ENCODE measurements at places on chromosomes 16 and 17.

DNA sequence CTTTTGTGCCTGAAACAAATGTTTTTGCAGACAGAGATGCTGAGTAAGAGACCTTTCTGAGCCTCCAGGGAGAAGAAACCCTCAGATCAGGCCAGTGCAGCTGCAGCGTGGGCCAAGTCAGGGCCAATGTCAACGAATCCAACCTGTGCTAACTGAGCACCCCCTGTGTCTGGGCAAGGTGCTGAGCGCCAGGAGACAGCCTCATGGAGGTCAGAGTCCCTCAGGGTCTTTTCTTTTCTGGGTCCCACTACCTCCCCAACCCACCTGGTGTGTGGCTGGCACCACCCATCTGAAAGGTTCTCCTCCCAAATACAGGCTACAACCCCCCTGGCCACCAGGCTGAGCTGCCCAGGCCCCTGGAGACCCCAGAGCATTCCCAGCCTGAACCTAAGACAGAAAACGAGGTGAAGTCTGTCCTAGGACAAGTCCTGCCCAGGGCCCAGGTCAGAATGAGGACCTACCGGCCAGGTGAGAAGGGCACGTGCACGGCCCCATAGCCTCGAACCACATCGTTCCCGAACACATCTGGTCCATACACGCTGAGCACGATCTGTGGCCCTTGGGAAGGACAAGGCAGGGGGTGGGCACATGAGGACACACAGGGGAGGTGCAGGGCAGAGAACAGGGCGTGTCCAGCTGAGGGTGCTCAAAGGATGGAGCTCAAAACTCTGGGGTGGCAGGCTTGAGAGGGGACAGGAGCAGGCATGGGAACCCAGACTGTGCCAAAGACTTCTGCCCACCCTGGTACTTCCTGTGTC is 15.0 kb downstream of the B9D1 start:
- no peak for DNase-seq

DNA sequence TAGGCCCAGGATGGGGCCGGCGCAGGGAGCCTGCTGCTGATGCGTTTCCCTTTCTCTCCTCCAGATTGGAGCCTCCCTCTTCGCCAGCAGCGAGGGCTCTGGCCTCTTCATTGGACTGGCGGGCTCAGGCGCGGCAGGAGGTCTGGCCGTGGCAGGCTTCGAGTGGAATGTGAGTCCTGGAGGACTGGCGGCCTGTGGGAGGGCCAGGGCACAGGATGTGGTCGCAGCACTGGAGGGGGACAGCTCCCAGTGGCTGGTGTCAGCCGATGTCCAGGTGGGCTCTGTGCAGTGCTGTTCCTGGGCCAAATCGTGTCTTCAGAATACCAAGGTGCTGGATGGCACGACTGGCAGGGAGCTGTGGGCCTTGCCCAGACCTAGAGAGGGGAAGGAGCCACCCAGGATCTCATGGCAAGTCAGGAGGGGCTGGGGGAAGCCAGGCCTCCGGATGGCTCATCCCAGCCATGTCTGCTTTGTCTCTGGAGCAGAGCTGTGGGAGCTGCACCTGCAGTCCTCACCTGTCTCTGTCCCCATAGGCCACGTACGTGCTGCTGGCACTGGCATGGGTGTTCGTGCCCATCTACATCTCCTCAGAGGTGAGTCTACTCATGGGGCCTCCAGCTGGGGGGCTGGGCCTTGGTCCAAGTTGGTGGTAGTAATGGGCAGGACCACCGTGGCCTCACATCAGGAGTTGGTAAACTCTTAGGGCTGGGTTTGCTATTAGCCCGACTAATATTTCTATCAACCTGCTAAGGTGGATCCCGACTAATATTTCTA is 7.3 kb downstream of the SLC5A10 start:
- no peak for DNase-seq

DNA sequence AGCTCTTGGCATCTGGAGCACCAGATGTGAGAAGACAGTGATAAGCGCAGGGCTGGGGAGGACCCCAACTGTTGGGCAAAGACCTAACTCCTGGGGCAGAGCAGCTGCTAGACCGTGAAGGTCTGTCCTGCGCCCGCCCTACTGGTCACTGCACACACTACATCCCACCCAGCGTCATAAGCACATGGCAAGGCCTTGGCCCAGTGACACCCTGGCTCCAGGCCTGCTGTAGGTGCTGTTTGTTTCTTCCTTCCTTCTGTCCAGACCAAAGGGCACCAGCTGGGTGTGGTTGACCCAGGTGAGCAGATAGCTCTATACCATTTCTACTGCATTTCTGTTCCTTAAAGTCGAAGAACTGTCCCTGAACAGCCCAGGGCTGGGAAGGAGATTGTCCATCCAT is 6.4 kb downstream of the TRPV3 start:
- no peak for DNase-seq

DNA sequence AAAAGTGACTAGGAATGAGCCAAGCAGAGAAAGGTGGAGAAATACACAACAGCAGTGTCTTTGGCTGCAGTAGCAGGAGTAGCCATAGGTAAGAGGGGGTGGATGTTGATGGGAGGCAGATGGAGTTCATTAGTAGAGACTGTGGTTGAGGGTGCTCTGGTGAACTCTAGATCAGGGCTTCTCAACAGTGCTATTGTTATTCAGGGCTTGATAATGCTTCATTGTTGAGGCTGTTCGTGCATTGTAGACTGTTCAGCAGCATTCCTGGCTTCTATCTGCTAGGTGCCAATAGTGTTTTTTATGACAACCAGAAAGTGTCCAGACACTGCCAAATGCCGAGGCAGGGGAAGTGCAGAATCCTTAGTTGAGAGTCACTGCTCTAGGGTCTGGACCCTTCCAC is 3.6 kb downstream of the ALKBH5 start:
- DNase-seq = no peak

DNA sequence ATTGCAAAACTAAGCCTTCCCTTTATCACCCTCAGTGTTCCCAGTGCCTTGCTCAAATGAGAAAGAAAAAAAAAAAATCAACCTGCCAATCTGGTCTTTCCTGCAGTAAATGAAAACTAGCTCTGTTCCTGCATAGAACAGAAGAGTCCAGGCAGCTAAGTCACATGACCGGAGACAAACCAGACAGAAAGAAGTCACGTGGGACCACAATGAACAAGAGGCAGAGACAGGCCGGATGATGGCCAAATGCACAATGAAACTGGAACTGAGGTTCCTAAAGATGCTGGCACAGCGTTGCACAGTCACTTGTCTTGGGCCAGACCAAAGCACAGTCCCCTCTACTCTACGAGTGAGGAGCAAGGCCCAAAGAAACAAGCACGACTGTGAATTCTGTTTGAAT is 172.5 kb downstream of the GRIN2A start:
- DNase-seq = no peak

DNA sequence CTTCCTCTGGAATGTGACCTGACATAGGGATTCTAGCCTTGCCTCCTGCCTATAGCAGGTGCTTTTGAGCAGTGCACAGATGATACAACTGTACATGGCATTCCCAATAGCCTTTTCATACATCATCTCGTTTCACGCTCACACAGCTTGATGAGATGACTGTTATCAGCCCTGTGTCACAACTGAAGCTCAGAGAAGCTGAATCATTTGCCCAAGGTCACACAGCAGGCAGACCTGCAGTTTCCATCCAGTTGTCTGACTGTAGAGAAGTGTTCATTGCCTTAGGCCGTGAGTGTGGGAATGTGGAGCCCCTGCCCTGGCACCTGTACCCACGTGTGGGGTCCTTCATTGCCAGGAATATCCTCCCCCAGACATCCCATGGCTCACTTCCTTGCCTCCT is 20.1 kb downstream of the WFDC1 start:
- DNase-seq = no peak

GRCh38 chr16:30382111-30382881 is at the start of gene SEPTIN1:
TSS of gene SEPTIN1 (minus strand) at chr16:30382561. CDS start at chr16:30382542, 19 bp downstream.
- no peak for DNase-seq

DNA sequence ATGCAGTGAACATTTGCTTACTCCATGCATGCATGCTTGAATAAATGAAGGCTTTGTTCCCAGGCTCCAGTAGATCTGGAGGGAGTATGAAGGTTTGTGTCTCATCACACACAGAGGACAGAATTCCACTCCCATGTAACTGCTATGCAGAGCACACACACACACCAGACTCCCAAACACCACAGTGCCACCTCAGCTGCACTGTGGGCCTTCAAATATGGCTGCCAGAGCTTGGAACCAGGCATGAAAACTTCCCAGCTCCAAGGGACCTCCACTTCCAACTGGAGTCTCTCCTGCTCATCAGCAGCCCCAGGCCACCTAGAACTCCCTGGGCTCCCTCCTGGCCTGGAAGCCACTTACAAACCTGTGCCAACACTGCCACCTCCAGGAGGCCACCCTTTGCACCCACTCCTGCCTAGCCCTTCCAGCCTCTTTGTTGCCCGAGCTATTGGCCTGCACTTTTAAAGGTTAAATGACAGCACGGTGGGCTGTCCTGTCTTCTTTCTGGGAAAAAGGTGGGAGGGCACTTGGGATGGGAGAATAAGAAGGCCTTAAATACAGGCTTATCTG is 151.2 kb downstream of the ZNF423 start:
- DNase-seq = peak; percentile 49
